ENCODE measurements at places on chromosomes 11 and 22.

DNA sequence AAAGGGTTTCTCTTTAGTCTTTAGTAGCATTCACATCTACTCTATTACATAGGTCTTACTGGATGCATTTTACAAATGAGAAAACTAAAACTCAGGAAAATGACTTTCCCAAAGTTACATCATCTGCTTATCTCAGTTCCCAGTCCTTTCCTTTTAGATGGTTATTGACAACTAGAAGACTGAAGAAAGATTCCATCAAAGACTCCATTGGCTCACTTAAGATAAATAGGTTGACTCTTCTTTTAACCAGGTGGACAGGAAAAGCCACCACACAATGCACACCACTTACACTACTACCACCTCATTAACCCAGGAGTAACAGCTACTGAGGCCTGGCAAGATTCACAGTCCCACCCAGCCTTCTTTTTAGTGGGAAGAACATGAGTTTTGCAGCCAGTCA is 123.6 kb downstream of the TRIM44 start:
- DNase-seq: no peak

DNA sequence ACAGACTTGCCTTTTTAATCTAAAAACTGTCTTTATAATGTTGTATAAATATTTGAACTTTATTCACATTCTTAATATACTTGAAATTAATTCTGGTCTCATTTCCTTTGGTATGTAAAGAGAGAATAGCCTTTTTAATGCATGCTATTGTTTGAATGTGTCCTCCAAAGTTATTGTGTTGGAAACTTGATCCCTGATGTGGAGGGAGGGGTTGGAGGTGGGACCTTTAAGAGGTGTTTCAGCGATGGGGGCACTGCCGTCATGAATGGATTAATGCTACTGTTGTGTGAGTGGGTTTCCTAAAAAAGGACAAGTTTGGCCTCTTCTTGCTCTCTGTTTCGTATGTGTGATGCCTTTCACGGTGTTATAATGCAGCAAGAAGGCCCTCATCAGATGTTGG is 131.7 kb downstream of the DDX10 start:
- no peak for DNase-seq

- no peak for DNase-seq
Observed at GRCh38 chr11:119509969-119510401, 87.0 kb upstream of the THY1 start.

- no peak for DNase-seq
Observed at GRCh38 chr22:49828599-49828965, 909 bp upstream of the BRD1 start.

DNA sequence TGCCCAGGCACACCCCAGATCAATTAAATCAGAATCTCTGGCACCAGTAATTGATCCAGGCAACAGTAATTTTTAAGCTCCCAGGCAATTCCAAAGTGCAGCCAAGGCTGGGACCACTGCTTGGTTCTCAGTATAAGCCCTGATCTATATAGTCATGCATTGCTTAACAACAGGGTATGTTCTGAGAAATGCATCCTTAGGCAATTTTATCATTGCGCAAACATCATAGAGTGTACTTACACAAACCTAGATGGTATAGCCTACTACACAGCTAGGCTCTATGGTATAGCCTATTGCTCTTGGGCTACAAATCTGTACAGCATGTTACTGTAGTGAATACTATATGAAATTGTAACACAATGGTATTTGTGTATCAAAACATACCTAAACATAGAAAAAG is 651 bp upstream of the C11orf42 start:
- no peak for DNase-seq

DNA sequence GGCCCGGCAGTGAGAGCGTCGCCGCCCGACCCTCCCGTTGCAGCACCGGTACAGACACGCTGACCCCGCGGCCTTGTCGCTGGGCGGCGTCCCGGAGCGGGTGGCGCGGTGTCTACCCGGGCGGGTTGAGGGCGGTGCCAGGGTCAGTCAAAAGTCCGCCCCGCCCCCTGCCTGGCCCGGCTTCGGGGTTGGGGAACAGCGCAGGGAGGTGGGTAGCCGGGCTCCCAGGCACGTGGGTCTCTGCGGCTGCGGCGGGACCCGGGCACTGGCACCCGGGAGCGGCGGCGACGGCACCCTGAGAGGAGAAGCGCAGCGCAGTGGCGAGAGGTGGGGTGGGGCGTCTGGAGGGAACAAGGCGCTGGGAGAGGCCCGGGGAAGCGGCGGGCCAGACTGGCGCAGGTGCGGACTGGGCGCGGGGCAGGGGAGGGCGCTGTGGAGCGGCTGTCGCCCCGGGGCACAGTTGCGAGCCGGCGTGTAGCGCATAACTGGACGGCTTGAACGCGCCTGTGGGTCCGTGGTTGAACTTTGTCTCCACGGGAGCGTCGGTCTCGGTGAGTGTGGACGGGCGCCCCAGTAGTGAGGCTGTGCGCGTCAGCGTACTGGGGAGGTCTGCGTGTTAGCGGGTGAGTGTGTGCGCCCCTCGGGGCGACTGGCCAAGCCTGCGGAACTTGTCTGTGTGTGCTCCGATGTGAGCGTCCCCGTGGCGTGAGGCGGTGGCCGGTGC is at the start of gene P2RY2:
Gene P2RY2 (plus strand): TSS at position 176 of the 724 bp plus-strand sequence. CDS start 15,879 bp downstream, outside the sequence.
- DNase-seq: peak; percentile 71

GRCh38 chr11:35852056-35852455 is 91.8 kb upstream of the LDLRAD3 start:
- no peak for DNase-seq

DNA sequence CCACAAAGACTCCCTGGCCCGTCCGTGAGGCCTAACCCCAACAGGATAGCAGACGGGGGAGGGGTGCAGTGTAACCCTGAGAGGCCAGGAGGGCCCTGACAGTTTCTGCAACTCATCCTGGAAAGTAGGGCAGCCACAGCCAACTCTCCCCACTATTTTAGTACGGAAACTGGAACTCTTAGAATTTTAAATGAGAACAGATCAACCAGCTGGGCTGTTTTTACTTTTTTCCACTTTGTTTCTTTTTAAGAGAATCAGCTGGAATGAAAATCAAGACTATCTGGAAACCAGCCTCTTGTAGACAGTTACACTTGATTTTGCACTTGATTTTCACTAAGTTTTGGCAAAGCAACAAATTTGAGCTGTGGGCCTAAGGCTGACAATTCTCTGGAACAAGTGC is 42.7 kb upstream of the NRIP3 start:
- no peak for DNase-seq

DNA sequence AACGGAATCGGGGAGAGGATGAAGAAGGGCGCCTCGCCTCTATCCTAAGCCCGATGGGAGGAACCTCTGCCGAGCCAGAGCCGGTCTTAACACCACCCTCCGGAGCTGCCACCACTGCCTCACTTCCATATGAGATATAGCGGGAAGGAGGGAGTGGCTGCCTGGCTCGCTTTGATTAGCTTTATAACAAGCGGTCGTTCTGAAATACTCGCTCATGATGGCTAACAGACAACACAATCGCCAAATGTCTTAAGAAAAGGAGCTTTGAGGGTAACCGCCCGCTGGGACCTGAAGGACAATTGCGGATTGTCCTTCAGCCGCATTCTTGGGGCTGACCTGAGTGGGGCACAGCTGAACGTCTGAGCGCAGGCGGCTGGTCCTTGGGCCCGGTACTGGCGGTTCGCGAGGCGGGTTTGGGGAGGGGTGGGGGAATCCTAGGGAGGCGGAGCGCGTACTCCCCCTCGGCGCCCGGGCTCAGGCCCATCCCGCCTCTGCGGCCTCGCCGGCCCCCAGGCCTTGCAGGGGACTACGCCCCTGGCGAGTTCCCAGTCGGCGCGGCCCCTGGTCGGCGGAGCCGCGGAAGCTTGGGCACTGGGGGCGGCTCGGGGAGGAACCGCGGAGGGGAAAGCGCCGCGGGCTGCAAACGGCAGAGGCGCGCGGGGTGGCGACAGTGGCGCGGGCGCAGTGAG is at the start of gene PLAAT5:
Gene PLAAT5 (minus strand): TSS at position 617 of the 689 bp plus-strand sequence. CDS start 133 bp downstream, at position 484.
- no peak for DNase-seq

GRCh38 chr22:22531770-22532546 is 11.9 kb upstream of the ZNF280A start:
- no peak for DNase-seq

- no peak for DNase-seq
Observed at GRCh38 chr22:44677871-44678555, 24.0 kb upstream of the PRR5 start.

- no peak for DNase-seq
Observed at GRCh38 chr11:65569164-65569972, 909 bp upstream of the ZNRD2 start.

DNA sequence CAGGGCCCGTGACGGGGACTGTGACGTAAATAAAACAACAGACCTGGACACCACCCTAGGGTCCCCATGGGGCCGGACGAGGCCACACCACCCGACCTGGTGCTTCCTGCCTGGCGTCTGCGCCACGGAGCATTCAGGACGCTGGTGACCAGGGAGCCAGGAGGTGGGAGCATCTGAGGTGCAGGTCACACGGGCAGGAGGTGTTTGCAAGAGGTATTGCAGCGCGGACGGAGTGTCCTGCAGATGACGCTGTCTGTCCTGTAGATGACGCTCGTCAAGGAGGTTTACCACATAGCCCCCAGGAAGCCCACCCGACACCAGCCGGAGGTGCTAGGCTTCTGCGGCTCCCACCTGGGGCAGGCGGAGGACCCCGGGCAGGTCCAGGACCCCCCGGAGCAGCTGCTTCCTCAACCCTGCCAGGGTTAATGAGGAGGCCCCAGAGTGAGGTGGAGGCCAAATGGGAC is 986 bp upstream of the MUC5B start:
- no peak for DNase-seq

DNA sequence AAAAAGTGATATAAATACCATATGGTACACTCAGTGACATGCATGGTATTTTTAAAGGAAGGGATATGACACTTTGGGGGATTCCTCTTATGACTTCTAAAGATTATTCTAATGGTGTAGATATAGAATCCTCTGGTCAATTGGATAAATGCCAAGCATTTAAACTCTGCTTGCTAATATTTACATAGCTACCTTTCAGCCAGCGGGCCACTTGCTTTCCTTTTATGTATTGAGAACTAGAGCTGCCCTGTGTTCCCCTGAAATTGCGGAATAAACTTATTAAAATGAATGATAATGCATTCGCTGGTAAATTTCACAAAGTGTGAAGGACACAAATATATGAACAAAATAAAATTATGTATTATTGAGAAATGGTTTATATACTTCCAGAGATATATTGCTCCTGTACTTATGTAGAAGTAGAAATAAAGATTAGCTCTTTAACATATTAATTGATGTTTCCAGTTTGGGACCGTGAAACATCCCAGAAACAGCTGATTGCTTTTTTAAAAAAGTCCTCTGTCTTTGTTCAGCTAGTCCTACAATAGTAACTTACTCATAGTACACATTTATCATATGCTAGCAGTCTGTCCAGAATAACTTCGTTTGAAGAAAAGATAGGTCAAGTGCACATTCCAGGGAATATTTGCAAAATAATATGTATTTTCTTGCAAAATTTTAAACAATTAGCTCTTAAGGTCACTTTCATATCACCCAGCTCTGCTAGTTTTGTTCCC is 40.1 kb upstream of the CARD18 start:
- no peak for DNase-seq

DNA sequence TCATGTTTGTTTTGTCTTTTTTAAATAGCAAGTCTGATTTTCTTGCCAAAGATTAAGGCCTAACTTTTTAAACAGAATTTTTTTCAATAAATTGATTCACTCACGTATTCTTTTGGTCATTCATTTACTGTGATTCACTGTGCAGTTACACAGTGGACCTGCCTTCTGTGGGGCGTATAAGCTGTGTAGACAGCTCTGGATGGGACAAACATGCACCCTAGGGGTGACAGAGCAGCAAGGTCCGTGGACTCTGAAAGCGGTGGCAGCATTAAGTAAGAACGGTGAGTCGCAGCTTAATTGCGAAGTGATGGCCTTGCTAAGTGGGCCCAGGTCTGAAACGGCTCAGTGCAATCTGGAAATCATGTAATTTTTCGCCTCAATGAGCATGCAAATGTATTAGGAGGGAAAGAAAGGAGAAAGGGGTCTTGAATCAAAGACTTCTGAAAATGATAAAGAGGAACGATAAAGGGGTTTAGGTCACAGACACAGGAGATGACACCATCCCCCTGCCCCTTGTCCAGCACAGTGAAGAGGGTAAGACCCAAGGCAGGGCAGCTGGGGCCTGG is 113.1 kb downstream of the SPATA19 start:
- no peak for DNase-seq

DNA sequence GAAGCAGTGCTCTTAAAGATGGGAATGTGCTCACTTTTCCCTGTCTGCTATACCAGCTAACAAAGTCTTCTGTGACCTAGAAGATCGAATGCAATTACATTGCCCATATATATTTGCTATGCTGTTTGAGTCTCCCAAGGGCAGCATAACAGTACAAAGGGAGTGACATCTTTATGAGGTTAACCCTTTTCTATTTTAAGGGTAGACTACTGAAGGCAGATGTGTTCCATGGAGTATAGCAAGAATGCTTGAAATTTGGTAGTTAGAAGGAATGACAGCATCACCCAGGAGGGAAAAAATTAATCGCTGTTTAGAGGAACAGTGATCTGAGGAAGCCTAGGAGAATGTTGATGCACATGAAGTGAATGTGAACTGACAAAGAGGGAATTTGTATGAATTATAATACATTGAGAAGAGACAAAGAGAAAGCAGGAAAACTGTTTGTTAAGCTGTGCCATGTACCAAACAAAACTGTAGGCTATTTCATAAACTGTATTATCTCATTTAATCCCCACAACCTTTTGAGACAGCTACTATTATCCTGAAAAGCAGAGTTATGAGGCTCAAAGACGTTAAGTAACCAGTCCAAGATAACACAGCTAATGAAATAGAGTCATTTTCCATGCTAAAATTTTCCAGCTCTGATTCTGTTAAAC is 13.0 kb downstream of the MAML2 start:
- no peak for DNase-seq

Measured in bone marrow (tissue), 2 donors.